ENCODE measurements at places on chromosomes 12 and 14. TPM values are rescaled to one million over a fixed set of nuclear protein-coding genes. Genes with fewer than 3 reads are reported as not detected.

The ANKRD33 gene
- total RNA-seq, result not detected

The COX8C gene
- not detected for total RNA-seq

The ARMH4 gene
- total RNA-seq, result 99.4 TPM

GRCh38 chr14:69473946-69474345 is 10.6 kb upstream of the PLEKHD1 start:
- DNase-seq, result no peak

The IRAK4 gene
- total RNA-seq, result 6.9 TPM

- DNase-seq, result no peak
These were observed 5.4 kb upstream of the DPPA3 start for GRCh38 chr12:7705846-7706245.
